ENCODE measurements at places on chromosomes 4 and X.
A peak's percentile ranks its signal among the peaks of the same experiment; 100 is the strongest.

GRCh38 chrX:102832661-102833060, 104.4 kb upstream of the RAB40AL start:
- DNase-seq: no peak

- DNase-seq: no peak
Measured at GRCh38 chr4:146638786-146639505, at the start of gene POU4F2. Gene POU4F2 (plus strand): TSS chr4:146638893. CDS start chr4:146639141, 248 bp downstream.

- DNase-seq: no peak
Measured at GRCh38 chr4:72670521-72670920, 101.5 kb upstream of the ADAMTS3 start.

DNA sequence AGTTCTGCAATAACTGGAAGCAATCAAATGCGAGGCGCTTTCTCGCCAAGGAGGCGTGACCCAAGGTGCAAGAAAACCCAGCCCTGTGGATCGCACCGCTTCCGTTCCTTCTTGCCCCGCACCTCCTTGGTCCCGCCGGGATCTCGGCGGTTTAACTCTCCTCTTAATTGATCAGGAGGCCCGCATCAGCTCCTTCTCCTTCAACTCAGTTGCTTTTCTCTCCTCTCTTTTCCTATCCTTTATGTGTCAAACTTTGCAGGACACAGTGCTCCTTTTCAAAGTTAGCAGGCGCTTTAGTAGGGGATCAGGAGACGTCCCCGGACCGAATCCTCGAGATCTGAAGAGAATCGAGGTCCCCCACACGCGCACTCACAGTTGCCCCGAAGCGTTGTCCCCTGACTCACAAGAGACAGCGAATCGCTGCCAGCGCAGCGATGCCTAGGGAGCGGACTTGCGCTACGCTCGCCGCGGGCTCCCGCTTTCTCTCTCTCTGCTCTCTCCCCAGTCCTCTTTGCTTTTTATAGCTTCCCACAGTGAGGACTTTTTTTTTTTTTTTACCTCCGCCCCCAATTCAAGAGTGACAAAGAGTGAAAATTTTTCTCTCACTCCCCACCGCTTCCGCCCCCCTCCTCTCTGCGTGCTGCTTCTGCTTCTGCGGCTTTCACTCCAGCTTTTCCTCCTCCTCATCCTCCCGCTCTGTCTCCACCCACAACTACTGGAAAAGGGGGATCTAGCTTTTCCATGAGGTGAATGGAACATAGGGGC, at the start of gene DKK2:
Gene DKK2 (minus strand): TSS at position 495 of the 765 bp plus-strand sequence. CDS start 722 bp downstream, outside the sequence.
- no peak for DNase-seq

DNA sequence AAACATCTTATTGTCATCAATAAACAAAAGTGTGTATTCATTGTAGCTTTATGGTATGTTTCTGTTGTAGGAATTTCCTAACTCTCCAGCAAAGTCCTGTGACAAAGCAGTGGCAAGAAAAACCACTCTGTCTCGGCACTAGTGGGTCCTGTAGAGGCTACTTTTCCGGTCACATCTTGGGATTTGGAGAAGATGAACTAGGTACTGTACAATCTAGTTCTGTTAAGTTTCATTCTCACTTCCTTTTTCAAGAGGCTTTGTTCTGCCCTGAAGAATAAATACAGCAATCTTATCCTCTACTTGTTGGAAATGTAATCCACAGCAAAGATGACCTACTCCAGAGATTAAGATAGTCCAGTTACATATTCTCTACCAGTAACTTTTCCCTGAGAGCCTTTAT, 69.3 kb downstream of the HHIP start:
- DNase-seq: no peak

DNA sequence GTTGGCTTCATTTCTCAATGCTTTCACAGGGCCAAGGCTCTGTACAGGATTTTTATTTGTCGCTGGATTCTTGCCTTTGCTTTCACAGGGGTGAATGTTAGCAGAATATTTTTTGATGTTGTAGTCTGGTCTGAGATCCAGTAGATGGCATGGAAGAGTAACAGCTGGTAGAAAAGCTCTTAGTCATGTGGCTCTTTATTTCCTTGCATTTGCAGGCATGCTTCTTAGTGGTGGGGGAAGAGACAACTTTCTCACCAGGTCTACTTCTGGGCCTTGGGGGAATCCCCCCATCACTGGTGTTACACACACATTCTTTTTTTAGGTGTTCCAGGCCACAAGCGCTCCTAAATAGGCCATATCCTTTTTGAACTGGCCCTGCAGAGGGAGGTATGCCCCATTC, 58.2 kb upstream of the DKK2 start:
- no peak for DNase-seq

DNA sequence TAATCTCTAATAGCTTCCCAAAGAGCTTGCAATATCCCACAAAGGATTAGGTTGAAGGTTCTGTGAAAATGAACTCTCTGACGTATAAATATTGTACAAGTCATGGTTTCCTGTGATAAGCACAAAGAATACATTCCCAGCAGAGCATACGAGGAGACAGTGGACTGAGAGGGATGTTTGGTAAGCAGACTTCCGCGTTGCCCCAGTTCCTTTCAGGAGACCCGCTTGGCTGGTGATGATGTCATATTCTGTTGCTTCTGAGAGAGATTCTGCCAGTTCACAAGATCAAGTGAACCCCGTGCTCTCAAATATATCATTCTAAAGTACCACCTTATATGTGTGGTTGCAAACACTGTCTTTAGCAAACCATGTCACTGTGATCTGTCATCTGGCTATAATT, 323.9 kb upstream of the CASK start:
- no peak for DNase-seq

DNA sequence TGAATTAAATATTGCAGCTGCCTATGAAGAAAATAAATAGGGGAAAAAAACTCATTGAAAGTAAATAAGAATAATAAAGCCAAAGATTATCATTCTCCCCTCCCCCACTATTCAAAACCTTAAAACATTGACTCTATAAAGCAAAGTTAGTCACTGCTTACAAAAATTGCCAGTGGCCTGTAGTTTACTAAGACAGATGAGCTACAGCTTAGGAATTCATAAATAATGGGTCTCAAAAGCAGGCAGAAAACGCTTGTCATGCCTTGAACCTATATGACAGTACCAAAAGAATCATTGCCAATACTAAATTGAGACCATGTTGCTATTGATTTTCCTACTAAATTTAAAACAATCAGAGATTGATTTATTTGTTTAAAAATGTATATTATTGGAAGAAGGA, 78.9 kb downstream of the SLC10A7 start:
- no peak for DNase-seq

GRCh38 chr4:112857461-112857860, 192.0 kb upstream of the ANK2 start:
- DNase-seq: no peak

DNA sequence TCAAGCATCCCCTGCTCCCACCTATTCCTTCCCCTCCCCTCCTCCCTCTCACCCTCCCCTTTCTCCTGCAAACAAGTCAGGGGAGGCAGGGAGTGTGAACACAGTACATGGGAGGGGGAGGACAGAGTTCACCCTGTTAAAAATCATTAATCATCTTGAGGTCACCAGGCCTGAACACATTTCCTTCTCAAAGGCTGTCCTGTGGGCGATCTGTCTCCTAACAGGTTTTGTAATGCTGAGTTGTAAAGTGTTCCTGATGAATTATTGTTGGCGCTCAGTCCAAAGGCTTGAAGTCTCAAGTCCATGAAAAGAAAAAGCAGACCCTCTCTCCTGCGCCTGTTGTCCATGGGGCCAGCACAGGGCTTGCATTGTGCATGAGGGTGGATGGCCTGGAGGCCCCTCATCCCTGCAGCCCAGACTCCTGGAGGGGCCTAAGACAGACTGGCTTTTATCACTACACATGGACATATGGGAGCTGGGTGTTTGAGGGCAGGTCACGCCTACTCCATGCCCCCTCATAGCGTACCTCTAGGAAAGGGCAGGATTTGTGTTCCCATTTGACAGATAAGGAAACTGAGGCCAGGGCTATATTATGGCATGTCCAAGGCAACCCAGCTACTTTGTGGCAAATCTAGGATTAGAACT, 189.1 kb downstream of the RAB28 start:
- DNase-seq: no peak

DNA sequence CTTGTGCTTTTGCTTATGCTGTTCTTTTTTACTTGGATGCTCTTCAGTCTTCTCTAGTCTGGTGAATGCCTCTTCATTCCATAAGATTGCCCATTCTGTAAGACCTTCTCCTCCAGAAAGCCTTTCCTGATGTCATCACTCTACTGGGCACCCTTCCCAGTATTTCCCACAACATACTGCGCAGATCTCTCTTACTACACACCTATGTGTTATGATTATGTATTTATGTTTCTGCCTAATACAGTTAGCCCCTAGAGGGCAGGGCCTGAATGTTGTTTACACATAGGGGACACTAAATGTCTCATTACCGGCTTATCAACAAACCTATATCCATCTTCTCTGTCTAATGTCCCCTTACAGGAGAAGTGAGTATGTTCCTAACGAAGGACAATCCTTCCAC, 21.1 kb downstream of the AIFM1 start:
- no peak for DNase-seq

DNA sequence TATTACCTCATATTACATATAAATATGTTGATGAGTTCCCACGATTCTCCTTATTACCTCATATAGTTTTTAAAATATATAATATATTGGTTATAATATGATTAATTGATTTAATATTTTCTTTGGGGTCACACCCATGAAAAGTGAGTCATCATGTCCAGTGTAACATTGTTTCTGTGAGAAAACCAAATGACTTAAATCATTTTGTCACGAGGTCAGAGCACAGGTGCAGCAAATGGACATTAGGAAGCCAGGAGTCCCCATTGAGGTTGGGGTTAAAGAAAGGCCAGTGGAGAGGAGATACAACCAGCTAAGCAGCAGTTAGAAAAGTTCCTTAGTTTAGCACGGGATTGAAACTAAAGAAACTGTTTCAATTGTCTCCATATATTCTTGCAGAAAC, 133.9 kb upstream of the RAPGEF2 start:
- DNase-seq: no peak

GRCh38 chr4:7880683-7881082, 59.0 kb downstream of the AFAP1 start:
- DNase-seq: no peak

DNA sequence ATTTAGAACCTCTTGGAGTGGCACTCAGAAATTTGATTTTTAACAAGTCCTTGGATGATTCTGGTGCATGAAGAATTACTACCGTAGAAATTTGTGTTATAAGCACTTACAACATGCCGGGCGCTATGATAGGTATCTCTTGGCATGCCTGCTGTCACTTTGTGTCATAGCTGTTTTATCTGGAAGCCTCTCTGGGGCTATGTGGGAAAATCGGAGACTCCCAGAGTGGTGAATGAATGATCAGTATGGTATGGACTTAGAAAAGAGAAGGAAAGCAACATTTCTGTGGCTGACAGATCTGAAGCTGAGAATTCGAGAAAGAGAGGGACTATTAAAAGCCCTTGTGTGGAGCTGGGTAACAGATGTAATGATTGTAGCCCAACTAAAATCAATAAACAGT, 177.4 kb upstream of the MAMLD1 start:
- DNase-seq: no peak

GRCh38 chrX:50202539-50202938, 1.7 kb upstream of the AKAP4 start:
- DNase-seq: no peak

DNA sequence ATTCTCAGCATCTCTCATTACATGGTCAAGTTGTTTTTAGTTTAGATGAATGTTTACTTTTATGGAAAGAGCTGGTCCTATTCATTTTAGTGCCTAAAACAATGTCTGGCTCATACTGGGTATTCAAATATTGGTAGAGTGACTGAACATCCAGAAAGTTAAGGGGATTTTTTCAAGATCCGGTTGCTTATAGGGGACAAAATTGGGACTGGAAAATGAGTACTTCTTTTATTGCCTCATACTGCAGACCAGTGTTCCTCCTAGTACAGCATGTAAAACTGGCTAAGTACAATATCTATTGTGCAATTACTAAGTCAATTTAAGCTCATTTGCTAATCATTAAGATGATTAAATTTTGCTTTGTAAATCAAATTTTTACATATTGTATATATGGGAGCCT, 13.9 kb downstream of the RP2 start:
- DNase-seq: no peak

GRCh38 chr4:54558889-54559677, 98.7 kb upstream of the KIT start:
- no peak for DNase-seq

DNA sequence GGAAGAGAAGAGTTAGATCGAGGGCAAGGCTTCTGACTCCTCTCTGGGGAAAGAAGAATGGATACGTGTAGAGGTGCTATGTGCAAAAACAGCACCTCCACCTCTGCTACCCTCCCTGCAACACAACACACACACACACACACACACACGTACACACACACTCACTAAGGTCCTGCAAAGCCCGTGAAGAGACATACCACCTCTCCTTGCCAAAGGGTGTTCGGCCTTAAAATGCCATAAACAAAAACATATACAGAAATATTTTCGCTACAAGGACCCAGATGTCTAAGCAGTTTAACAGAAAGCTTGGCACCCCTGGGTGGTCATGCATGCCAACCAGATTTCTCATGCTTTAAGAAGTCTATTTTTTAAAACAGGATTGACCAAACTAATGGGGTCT, 1.5 kb downstream of the TIFA start:
- DNase-seq: no peak

- no peak for DNase-seq
Measured at GRCh38 chrX:24464498-24464835, 619 bp upstream of the PDK3 start.

- no peak for DNase-seq
Measured at GRCh38 chrX:107935200-107935599, 47.0 kb downstream of the TEX13B start.

- no peak for DNase-seq
Measured at GRCh38 chr4:124409044-124409443, 303.5 kb downstream of the ANKRD50 start.

DNA sequence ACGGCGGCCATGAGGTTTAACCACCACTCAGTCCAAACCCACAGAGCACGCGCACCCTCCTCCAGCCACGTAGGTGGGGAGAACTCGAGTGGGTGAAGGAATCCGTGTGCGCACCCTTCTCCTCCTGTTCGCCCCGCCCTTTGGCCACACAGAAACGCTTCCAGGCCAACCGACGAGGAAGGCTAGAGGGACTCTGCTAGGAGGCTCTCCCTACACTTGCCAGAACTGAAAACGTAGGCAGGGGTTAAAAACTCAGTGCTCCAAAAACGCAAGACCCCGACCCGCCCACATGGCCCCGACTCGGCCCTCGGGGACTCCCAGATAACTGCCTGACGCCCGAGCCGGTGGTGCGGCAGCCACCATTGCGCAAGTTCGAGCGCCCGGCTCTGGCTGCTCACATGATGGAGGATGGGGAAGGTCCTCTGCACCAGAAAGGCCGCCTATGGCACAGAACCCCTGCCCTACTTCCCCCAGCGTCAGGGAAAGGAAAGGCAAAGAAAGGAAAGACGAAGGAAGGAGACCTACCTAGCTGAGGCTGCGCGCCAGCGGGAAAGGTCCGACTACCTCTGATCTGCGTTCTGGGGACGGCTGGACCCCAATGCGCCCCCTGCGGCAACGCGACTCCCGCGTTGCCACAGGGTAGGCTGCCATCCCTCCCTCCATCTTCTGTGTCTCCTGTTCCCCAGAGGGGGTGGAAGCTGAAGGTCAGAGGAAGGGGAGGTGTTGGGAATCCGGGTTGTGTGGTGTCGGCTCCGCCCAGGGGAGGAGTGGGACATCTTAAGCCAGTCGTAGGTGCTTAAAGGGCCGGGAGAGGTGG, 201.9 kb upstream of the AGTR2 start:
- DNase-seq: peak; percentile 75

GRCh38 chr4:48931459-48931858, 24.9 kb upstream of the OCIAD2 start:
- DNase-seq: no peak
